GOT3 (cell line): ENCODE measurements at places on chromosomes 2 and 18.

DNA sequence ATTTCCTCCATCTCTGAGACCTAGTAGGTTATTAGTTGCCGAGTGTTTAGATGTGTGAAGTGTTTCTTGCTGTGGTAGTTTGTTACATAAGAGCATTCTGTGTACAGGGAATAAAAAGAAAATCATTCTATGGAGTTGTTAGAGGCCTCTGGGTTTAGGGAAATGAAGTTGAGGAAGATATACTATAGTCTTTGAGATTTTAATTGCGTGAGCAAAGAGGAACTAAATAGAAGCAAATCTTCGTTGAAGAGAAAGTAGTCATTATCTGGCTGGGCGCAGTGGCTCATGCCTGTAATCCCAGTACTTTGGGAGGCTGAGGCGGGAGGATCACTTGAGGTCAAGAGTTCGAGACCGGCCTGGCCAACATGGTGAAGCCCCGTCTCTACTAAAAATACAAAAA, 19.0 kb downstream of the USP39 start:
- no peak for DNase-seq

GRCh38 chr2:224284134-224284946, 117.6 kb downstream of the FAM124B start:
- DNase-seq = no peak

- no peak for DNase-seq
Measured at GRCh38 chr2:28737655-28738054, 14.0 kb upstream of the PPP1CB start.

GRCh38 chr2:88707003-88707402, 15.5 kb downstream of the RPIA start:
- no peak for DNase-seq

DNA sequence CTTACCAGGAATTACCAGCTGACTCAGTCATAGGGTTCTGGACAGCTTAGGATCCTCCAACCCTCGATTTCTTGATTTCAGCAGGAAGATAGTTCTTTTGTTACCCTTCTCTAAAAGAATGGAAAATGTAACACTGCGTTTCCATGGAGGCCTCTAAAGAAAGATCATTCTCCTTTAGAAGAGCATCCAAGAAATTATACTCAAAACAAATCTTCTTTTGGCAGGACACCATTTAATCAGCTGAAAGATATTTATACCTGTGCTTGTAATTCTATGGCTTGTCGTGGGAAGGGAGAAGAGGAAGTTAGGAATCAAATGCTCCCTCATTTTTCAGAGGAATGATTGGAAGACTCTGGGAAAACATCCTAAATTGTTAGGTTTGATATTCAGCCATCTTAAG, 130.5 kb downstream of the RAB3GAP1 start:
- DNase-seq = no peak

DNA sequence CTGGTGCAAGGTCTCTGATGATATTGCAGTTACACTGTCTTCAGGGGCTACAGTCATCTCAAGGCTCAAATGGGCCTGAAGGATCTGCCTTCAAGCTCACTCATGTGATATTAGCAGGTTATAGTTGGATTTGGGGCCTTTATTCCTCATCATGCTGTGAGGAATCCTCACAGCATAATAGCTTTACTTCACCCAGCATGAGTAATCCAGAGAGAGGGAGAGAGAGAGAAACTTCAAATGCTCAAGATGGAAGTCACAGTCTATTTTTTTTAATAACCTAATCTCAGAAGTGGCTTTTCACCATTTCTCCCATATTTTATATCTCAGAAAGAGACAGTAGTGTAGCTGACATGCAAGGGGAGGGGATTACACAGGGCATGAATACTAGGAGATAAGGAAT, 658.7 kb downstream of the EPHA4 start:
- no peak for DNase-seq

- DNase-seq = no peak
Measured at GRCh38 chr18:73843455-73843854, 304.2 kb downstream of the FBXO15 start.

DNA sequence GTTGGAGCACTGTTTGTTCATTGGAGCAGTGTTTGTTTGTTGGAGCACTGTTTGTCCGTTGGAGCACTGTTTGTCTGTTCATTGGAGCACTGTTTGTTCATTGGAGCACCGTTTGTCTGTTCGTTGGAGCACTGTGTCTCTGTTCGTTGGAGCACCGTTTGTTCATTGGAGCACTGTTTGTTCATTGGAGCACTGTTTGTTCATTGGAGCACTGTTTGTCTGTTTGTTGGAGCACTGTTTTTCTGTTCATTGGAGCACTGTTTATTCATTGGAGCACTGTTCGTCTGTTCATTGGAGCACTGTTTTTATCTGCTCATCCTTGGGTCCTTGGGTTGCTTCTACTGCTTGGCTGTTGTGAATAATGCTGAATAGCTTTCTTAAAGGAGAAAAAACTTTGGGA, 74.7 kb downstream of the ZNF407 start:
- DNase-seq = no peak

DNA sequence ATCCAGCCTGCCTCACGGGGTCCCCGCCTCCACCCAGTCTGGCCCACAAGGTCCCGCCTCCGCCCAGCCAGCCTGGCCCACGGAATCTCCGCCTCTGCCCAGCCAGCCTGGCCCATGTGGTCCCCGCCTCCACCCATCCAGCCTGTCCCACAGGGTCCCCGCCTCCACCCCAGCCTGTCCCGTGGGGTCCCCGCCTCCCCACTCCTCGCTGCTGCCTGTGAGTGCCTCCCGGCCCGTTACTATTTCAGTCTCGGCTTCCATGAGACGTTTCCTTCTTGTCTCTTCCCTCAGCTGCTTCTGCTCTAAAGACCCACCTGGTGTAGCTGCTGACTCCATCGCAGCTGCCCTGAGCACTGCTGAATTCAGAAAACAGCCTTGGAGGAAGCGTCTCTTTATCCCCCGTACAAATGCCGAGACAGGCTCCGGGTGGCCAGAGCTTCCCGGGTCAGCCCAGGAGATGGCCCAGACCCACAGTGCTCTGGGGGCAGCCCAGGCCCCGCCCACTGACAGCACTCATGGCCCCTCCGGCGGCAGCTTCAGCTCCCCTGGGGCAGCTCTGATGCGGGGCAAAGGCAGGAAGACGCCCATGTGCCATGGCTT, 69.8 kb downstream of the NFATC1 start:
- DNase-seq = no peak

- DNase-seq = no peak
Measured at GRCh38 chr2:198807131-198807530, 650.6 kb downstream of the SATB2 start.

- DNase-seq = no peak
Measured at GRCh38 chr2:176817061-176817565, 395.5 kb upstream of the HNRNPA3 start.

DNA sequence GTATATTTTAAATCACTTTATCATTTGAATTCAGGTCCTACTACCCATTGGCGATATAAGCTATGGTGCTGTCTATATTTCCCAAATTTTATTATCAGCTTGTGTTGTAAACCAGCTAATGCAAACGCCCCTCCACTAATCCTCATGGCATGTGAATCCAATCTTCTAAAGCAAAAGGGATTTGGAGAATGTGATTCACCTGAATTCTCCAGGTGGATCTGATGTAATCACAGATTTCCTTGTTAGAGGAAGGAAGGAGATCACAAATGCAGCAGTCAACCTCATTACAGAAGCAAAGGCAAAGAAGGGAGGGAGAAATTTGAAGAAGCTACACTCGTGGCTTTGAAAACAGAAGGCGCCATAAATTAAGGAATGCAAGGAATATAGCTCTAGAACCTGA, 431.1 kb upstream of the CDH19 start:
- DNase-seq = no peak

DNA sequence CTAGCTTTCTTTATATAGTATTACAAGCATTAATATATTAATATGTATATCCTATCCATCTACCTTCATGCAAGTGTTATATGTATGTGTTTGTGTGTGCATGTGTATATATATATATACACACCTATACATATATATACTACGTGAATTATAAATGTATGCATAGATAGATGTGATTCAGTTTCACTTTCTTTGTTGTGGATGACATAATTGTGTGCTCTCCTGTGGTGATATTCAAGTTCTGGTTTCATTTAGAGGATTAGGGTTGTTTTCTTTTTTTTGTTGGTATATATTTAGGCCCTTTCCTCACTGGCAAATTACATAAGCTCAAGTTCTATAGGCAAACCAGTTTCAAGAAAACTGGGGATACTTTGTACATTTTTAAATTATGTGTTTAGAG, 225.7 kb upstream of the FANCL start:
- no peak for DNase-seq

- DNase-seq = peak; percentile 3
Measured at GRCh38 chr2:43877782-43878464, 39.2 kb downstream of the ABCG8 start.

- no peak for DNase-seq
Measured at GRCh38 chr2:11430729-11431128, 35.2 kb downstream of the E2F6 start.

DNA sequence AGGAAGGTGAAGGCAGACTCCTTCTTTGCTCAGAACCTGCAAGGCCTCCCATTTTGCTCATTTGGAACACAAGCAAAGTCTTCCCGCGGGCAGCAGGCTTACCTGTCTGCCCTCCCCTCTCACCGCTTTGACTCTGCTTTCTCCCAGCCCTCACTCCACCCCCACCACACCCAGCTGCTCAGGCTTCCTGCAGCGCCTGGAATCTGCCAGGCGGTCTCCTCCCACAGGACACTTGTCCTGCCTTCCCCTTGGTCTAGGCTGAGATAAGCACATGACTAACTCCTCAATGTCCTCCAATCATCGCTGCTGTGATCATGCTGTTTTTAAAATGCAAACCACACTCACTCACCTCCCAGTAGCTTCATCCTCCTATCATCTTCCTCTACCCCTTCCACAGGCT, 430.0 kb downstream of the ZNF516 start:
- DNase-seq = no peak

- no peak for DNase-seq
Measured at GRCh38 chr18:37266290-37266689, 299.3 kb downstream of the CELF4 start.

DNA sequence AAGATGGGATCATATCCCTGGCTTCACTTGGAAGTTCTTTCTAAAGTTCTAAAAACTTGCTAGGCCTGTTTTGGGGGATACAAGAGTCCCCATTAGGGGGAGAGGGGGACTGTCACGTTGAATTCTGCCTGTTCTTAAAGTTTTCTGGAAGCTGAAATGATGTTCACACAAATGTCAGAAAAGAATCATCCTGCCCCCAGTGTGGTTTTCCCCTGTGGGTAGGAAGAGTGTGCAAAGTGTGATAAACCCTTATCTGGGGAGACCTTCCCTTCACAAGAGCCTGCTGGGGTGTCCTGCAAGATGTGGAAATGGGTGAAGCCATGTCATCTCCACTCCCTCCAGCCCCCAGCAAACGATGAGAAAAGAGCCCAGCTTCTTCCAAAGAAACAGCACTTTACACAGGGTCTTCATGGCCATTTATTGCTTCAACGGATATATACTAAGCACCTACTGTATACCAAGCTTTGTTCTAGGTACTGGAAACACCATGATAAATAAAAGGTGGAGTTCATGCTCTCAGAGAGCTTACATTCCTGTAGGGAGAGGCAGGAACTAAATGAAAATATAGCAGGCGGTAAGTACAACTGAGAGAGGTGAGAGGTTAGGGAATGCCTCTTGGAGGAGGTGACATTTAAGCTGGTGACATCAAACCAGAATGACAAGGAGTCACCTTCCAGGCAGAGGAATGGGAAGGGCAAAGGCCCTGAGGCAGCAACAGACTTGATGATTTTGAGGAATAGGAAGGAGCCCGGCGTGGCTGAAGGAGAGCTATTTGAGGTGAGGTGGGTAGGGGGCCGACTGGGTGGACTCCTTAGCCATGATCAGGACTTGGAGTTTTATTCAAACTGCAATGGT, 1.6 kb downstream of the MFSD2B start:
- no peak for DNase-seq

DNA sequence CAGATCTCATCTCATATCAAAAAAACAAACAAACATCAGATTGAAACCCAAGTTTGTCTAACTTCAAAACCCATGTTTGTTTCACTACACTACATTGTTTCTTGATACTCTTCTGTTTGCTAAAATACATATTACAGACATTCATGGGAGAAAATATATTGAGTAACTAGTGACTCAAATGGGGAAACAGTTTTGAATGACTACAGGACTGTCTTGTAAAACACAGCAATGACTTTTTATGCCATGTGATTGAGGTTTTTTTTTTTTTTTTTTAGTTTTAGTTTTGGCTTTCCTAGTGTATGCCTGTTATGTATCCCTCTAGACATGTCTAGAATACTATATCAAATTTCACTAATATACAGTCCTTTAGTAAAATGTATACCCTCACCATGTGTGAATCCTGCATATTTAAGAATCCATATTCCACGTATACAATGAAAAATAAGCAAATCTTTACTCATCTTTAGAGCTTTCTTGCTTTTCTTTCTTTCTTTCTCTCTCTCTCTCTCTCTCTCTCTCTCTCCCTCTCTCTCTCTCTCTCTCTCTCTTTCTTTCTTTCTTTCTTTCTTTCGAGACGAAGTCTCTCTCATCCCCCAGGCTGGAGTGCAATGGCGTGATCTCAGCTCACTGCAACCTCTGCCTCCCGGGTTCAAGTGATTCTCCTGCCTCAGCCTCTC, 46.6 kb upstream of the SERTAD2 start:
- no peak for DNase-seq

- no peak for DNase-seq
Measured at GRCh38 chr18:35174093-35174731, 66.6 kb upstream of the ZNF397 start.

GRCh38 chr18:48824231-48824970, 126.4 kb downstream of the SMAD7 start:
- DNase-seq = no peak

DNA sequence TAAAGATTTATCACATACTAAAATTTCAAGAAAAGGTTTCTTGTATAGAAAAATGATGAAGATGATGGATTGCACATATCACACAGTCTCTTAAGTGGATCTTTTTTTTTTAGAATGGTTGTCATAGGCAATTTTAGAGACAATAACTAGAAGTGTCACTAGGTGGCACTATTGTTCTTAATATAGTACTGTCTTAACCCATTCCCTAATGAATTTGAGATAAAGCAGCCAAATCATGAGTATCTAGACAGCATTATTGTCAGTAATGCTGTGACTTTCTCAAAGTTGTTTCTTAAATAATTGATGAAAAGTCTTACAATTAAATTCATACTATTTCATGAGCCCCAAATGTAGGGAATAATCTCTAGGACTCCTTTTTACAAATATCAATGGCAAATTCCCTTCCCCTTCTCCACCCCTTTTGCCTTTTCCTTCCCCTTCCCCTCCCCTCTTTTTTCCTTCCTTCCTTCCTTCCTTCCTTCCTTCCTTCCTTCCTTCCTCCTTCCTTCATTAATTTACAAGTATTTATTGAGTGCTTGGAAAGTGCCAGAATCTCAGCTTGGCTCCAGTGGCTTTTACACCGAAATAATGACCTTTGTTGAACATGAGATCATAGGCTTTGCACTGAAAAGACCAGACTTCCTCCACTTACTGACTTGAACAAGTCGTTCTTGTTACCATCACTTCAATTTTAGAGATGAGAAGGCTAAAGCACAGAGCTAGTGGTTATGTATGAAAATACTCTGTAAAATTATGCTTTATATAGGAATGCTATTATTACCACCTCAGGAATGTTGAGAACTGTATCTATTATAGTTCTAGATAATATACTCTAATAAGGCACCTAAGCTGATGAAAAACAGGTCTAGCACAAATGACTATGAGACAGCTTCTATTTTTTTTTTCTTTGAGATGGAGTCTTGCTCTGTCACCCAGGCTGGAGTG, 19.8 kb downstream of the MYL12B start:
- DNase-seq = no peak

GRCh38 chr2:232238596-232238995, 140.0 kb upstream of the ALPP start:
- no peak for DNase-seq
